ENCODE measurements at places on chromosomes 1 and 21.

DNA sequence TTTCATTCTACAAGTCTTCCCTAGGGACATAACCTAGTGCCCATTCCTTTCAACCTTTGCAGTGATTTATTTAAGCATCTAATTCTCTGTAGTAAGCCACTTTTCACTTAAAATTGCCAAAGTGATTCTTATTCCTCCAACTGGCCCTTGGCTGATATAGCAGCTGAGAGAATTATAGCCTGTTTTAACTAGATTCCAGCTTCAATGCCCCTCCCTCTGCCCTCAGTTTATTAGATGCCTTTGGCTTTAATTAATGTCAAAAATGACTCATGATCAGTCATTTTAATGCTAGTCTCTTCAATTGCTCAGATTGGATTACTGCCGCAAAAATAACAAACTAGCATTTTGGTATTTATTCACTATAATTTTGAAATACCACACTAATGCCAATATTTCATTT lies 145.4 kb upstream of the KCTD3 start:
- no peak for DNase-seq

DNA sequence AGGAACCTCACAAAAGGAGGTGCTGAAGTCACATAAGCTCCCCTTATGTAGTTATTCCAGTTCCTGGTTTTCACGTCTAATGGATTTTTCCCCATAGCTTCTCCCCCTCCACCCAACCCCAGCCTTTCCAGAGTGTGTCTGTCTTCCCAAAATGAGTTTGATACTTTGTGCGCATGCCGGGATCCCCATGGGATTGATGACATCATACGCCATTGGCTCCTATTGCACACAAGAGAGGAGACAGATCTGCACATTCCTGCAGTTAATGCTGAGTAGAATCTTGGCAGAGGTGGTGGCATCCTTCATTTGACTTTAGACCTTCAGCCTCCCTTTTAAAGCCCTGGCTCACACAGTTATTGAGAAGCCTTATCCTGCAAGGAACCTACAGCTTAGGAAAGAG lies 71.4 kb downstream of the DDR2 start:
- no peak for DNase-seq

DNA sequence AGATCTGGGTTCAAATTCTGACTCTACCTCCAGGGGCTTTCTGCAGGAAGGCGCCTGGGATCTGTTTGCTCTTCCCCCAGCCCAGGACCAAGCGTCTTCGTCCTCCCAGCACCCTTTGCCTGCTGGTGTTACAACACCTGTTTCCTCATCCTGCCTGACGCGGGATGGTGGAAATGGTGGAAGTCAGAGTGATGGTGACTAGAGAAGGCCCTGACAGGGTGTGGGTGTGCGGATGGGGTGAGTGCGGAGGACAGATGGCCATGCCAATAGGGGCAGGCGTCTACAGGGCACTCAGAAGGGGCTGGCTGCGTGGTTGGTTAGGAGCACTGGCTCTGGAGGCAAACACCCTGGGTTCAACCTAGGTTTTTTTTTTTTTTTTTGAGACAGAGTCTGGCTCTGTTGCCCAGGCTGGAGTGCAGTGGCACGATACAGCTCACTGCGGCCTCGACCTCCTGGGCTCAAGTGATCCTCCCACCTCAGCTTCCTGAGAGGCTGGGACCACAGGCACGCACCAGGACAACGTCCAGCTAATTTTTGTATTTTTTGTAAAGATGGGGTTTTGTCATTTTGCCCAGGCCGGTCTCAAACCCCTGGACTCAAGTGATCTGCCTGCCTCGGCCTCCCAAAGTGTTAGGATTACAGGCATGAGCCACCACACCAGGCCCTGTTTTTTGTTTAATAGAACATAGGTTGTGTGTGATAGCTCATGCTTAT lies 1.5 kb downstream of the THEMIS2 start:
- DNase-seq, result no peak

- DNase-seq, result no peak
Measured at GRCh38 chr1:222084996-222085395, 343.1 kb upstream of the DUSP10 start.

DNA sequence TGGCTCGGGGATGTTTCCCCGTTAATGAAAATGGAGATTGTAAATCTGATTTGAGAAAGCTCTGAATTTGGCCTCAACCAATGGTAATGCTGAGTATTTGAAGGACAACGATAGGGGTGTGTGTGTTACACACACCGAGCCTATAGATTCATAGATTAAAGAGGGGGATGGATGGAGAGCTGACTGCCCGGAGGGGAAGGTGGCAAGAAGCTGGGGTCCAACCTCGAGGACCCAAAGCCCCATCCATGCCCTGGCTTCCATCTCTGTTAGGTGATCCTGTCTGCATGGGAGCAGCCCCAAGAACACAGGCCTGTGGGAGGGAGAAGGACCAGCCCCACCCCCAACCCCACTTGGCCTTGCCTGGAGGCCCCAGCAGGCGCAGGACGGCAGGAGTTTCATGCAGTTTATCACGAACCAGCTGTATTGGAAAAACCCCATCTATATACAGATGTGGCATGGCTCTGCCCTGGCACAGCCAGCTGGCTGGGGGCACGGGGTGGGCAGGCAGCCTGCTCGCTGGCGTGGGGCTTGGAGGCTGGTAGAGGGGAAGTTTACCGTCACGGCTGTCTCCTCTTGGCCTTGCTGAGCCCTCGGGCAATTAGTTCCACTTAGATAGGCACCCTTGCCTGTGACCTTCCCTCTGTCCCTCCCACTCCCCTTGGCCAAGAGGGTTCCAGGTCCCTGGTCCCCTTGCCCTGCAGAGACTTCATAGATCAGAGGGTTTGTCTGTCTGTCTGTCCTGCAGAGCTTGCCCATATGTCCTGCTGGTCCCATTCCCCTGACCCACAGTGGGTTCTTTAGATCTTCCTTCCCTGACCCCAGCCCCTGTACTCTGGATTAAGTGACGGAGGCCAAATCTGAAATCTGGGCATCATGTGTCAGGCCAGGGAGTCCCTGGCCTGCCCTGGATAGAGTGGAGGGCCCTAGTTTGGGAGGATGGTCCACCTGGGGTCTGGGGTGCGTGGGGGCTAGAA lies 3.0 kb downstream of the HSPB7 start:
- DNase-seq, result no peak

GRCh38 chr1:25520446-25521061 lies 22.9 kb upstream of the LDLRAP1 start:
- DNase-seq, result peak; percentile 83

GRCh38 chr1:110210604-110211495 lies 736 bp downstream of the KCNC4 start:
- DNase-seq, result peak; percentile 67

- no peak for DNase-seq
Measured at GRCh38 chr1:204419064-204419403, 7.4 kb upstream of the PPP1R15B start.

- peak; percentile 38 for DNase-seq
Measured at GRCh38 chr1:151475175-151475574, 15.9 kb upstream of the POGZ start.

DNA sequence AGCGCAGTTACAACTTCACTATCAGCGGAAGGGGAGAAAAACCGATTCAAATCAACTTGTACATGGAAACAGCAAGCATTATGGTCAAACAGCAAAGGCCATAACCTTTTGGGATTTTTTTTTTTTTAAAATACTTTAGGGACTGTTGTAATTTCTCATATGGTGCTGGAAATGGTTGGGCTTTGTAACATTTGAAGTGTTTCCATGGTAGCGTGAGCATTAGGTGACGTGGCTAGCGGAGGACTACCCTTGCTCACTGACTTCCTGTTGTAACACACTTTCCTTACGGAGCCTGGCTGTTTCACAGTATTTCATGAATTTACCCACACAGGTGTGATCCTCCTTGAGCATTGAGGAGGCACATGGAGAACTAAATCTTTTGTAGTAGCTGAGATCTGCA lies 269.5 kb downstream of the TM2D1 start:
- no peak for DNase-seq

DNA sequence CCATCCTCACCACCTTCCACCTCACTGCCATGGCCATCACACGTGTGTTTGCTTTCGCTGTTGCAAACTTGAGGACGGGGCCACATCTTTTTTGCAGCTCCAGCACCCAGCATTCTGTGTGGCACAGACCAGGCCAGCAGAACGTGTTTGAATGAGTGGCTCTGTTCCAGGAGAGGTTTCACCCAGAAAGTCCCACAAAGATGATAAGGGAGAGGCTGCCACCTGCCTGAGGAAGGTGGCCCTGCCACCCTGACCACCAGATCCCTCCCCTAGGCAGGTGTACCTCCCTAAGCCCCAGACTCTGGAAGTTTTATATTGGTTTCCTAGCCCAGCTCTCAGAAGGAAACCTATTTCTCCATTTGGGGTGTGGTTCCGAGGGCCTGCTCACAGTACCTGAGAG lies 252.1 kb downstream of the KAZN start:
- no peak for DNase-seq

DNA sequence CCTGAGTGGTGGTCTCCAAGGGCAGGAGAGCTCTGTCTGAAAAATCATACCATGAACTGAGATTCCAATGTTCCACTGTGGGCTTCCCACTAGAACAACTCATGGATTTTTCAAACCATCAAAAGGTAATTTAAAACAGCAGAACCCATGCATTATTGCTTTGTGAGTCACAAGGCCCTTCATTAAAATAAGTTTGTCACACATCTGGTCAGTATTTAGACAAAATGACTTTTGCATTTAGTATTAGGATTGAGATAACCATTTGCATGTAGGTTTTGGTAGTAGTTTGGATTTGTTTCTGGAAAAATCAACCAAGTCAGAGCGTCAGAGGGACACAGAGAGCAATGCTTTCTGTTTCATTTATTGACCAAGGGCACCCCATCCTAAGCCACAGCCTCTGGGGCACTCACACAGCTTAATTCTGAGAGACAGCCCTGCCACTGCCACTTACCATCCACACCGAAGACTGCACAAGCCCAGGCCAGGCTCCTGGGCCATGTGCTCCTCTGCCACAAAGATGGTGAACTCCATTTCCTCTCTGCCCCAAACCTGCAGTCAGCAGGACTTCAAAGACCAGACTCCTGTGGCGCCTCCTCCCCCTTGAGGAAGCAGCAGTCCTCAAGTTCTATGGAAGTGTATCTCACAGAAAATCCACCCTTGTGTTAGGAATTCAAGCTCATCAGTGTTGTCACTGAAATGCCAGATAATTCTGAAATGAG lies 132.6 kb upstream of the DUSP10 start:
- DNase-seq, result no peak

- DNase-seq, result no peak
Measured at GRCh38 chr1:40803902-40804301, 20.3 kb downstream of the KCNQ4 start.

DNA sequence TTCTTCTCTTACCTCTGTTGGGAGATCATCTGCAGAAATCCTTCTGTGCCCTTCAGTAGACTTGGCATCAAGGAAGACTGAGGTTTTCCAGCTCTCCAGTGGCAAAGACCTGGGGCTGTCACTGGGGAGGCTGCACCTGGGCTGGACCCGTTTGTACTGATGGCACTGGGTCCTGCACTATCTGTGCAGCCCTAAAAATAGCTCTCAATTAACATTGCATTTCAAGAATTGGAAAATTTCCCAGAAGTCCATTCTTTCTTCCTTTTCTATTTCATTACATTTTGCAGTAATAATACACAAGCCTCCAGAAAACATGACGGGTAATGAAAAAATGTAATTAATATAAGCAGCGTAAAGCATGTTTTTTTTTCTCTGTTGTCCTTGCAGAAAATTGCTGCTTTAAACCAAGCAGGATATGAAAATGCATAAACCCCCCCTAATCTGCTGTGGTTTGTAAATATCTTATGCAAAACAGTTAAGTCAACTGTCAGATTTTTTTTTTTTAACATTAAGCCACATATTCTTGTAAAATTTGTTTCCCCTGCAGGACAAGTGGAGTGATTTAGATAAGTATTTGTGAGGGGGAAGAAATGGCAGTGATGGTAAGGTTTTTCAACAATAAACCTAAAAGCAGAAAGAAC lies 64.9 kb downstream of the LMO4 start:
- no peak for DNase-seq

- DNase-seq, result no peak
Measured at GRCh38 chr1:194175251-194175650, 988.8 kb upstream of the B3GALT2 start.

GRCh38 chr1:111894497-111894896 lies 95.0 kb downstream of the KCND3 start:
- no peak for DNase-seq

- DNase-seq, result no peak
Measured at GRCh38 chr1:2146836-2147517, 47.6 kb downstream of the FAAP20 start.

GRCh38 chr21:25809013-25809412 lies 74.2 kb downstream of the GABPA start:
- no peak for DNase-seq

DNA sequence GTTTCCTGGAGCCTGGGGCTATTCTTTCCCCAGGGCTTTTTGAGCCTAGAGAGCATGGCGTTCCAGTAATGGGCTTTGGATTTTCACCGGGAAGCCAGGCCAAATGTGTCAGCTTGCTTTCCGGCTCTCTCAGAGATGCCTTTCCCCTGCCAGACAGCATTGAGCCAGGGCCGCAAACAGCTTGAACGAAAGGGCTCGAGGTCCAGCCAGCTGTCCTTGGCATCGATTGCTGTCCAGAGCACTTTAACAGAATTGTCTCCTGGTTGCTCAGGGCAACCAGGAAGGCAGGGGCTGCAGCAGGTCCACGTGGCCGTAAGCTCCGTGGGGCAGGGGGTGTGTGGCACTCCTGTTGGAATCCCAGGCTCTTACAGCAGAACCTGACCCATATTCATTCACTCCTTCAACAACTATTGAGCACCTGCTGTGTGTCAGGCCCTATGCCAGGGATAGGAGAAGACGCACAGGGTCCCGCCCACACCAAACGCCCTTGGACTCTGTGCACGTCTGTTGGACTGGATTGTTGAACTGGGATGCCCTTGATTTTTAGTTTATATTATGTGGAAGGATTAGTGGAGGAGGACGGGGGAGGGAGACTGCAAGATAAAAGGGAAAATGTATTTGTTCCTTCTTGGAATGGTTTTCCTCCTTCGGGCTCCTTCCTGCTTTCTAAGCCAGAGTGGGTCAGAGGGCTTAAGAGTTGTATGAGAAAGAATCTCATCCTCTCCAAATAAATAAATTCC lies 38.7 kb upstream of the EFHD2 start:
- no peak for DNase-seq

GRCh38 chr21:26508903-26509302 lies 64.2 kb downstream of the CYYR1 start:
- no peak for DNase-seq

DNA sequence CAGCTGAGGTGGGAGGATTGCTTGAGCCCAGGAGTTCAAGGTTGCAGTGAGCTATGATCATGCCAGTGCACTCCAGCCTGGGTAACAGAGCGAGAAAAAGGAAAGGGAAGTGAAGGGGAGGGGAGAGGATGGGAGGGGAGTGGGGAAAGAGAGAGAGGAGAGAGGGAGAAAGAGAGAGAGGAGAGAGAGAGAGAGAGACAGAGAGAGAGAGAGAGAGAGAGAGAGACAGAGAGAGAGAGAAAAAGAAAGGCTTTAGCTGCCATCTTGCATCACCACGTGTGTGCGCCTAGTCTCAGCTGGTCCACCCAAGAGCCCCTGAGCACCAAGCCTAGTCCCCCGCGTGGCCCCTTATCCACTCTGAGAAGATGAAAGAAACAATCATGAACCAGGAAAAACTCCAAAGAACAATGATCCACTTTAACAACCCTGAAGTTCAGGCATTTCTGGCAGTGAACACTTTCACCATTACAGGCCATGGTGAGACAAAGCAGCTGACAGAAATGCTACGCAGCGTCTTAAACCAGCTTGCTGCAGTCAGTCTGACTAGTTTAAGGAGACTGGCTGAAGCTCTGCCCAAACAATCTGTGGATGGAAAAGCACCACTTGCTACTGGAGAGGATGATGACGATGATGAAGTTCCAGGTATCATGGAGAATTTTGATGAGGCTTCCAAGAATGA lies 115.5 kb upstream of the CDC42BPA start:
- DNase-seq, result no peak

Data from stimulated activated CD8-positive, alpha-beta memory T cell treated with anti-CD3 and anti-CD28 coated beads, Interleukin-4, amount 100 ng/mL, for 48 hours (primary cell).